ENCODE measurements at places on chromosomes 6 and 20. TPM values are rescaled to one million over a fixed set of nuclear protein-coding genes. Genes with fewer than 3 reads are reported as not detected.

DNA sequence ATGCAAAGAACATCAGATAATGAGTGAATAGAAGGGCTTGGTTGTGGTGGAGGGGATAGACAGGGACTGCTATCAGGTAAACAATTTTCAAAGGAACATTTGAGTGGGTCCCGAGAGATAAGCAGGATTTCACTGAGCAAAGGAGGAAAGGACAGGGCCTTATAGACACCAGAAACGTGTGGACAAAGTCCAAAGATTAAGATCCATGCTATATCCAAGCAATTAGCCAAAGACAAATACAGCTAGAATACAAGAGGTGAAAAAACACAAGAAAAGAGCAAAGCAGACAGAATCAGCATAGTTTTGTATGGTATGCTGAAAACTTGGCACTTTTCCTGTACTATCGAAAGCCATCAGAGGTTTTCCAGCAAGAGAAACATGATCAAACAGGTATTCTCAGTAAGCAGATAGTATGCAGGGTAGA is 59.8 kb downstream of the CDK19 start:
- DNase-seq = no peak
- peaks cover 20% of the 10 kb centered on the region for H3K4me1 ChIP-seq
- no peak overlapping the region for H3K27ac ChIP-seq
- H3K27me3 ChIP-seq = no peaks in the 10 kb centered on the region
- H3K4me3 ChIP-seq = no peak overlapping the region

- H3K4me3 ChIP-seq = no peak overlapping the region
- peaks cover 3% of the 10 kb centered on the region for H3K4me1 ChIP-seq
- no peak overlapping the region for H3K27ac ChIP-seq
- DNase-seq = no peak
These were observed 49.5 kb downstream of the HDAC2 start for GRCh38 chr6:113921299-113921904.

DNA sequence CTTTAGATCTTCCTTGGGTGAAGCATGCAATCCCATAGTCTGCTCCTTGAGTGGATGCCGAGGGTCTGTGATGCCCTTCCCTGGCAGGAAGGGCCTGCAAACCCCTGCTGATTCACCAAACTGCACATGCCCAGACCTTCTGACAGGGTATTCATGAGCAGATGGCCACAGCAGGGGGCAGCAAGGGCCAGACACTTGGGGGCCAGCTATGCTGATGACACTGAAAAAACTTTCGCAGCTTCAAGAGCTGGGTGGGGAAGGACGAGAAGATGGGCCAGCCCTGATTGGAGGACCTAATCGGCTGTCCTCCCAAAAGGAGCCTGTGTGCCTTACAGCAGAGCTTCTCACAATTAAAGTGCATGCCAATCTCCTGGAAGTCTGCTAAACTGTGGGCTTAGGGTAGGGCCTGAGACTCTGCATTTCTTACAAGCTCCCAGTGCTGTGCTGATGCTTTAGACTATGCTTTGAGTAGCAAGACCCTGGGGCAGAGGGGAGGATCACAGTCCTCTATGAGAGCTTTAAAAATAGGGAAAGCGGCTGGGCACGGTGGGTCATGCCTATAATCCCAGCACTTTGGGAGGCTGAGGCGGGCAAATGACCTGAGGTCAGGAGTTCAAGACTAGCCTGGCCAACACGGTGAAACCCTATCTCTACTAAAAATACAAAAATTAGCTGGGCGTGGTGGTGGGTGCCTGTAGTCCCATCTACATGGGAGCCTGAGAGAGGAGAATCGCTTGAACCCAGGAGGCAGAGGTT is 15.2 kb upstream of the GDAP1L1 start:
- H3K4me1 ChIP-seq = no peaks in the 10 kb centered on the region
- H3K27me3 ChIP-seq = no peaks in the 10 kb centered on the region
- no peak overlapping the region for H3K4me3 ChIP-seq
- no peak for DNase-seq
- no peak overlapping the region for H3K27ac ChIP-seq

Gene FAM83B
- not detected for total RNA-seq

- no peak overlapping the region for H3K4me3 ChIP-seq
- no peaks in the 10 kb centered on the region for H3K27me3 ChIP-seq
- no peak overlapping the region for H3K27ac ChIP-seq
- DNase-seq = no peak
- peaks cover 33% of the 10 kb centered on the region for H3K4me1 ChIP-seq
- H3K36me3 ChIP-seq = no peaks in the 10 kb centered on the region
These were observed 27.0 kb downstream of the CBFA2T2 start for GRCh38 chr20:33516882-33517281.

DNA sequence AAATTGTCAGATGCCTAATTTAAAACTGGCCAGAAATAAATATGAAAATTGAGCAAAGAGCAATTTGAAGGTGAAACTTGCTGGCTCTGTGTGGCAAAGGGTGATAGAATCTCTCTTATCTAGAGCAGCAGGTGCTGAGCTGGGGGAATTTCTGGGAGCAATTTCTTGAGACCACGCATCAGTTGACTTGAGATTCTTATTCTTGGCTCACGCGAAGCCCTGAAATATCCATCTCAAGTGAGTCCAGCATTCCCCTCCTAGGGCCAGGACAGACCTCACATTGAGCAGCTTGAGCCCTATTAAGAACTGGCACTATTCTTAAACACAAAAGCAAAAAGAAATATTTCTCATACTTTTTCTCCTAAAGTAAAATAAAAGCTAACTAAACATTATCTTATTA is 66.3 kb downstream of the MAP7 start:
- H3K36me3 ChIP-seq = no peaks in the 10 kb centered on the region
- no peak for DNase-seq
- no peak overlapping the region for H3K4me3 ChIP-seq
- H3K27ac ChIP-seq = no peak overlapping the region
- peaks cover 4% of the 10 kb centered on the region for H3K27me3 ChIP-seq

Gene C6orf58
- not detected for total RNA-seq

Data from activated B cell treated with CpG ODN at 0.5 μM for 24 hours (primary cell).